ENCODE measurements at places on chromosomes 6 and 20.

GRCh38 chr20:37484331-37484730 lies 36.7 kb upstream of the NNAT start:
- DNase-seq: no peak

- DNase-seq: peak; percentile 58
These were observed 556 bp upstream of the SCAF8 start for GRCh38 chr6:154732538-154733182.

DNA sequence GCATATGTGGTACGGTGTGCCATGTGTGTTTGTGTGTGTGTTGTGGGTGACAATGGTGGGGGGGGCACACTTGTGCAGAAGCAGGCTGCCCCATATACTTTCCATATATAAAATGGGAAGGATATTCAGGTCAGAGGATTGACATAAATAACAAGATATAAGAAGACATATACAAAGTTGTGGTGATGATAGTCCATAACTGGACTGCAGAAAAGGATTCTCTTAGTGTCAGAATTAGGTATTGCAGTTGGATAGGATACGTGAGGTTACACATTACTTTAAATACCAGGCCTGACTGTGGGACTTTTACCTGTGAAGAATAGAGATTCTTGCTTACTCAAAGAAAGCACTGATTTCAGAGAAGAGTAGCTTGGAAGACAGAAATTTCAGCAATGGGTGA lies 1260.3 kb downstream of the EPHA7 start:
- DNase-seq: no peak

DNA sequence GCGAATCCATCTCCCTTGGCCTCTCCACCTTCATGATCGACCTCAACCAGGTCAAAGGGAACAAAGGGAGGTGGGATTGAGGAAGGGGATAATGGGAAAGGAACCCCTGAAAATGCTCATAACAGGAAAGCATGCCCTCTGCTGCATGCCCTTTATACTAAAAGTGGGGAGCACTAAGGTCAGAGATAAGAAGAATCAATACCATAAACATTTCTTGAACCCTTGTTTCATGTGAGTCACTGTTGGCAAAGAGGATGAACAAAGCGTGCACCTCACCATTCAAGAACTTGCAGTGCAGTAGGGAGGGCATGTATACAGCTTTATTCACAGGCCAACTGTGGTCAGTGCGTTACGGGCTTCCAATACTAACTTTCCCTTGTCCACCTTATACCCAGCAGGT lies 1.7 kb upstream of the SAPCD1 start:
- no peak for DNase-seq

DNA sequence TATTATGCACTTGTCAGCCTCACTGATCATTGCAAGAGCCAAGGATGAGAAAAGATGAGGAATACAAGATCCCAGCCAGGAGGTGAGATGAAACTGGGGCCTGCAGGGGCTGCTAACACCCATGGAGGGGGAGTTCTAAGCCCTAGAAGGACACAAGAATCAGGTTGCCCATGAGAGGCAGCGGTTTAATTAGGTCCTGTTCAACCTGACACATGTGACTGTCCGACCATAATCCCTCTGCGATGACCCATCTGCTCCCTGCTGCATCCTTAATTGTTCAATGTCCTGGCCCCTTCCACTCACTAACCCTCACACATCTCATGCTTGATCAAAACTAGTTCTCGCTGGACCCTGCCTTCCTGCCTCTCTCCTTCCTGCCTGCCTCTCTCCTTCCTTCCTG lies 52.2 kb upstream of the NNAT start:
- DNase-seq: no peak

GRCh38 chr6:39294133-39294532 lies 20.1 kb downstream of the KCNK17 start:
- no peak for DNase-seq

- no peak for DNase-seq
These were observed 64.3 kb downstream of the CDH4 start for GRCh38 chr20:61316346-61316745.

DNA sequence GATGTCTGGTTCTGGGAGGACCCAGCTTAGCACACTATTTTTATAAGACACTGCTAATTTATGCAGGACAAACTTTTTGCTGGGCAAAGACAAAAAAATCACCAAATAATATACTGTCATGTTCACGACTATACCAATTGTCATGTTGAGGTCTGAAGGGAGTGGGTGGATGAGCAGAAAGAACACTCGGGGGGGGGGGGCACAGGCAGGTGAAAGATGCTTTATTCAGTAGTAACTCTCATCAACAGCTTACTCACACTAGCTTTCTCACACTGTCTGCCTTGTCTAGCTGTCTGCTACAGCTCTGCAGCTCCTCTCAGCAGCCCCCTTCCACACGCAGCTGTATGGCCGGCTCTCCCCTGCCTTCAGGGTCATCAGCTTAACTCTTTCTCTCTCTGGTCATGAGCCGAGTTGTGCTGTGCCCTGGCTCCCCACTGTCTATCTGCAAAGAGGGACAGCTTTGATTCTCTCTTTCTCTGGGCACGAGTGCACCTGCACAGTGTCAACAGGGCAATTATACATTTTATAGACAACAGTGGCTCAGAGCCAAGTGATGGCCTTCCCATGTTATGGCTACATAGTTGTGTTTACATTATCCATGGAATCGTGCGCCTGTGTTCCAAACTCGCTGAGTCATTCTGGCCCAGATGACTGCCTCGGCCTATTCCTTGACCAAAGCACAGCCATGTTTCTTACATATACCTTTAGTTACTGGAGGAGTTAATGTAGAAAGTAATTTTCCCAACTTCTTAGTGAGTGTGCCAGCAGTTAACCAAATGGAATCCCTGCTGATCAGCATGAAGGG lies 187.7 kb upstream of the PRSS16 start:
- peak; percentile 68 for DNase-seq

GRCh38 chr6:23608931-23609435 lies 517.0 kb upstream of the NRSN1 start:
- DNase-seq: no peak

GRCh38 chr6:29527126-29527525 lies 32.4 kb downstream of the UBD start:
- no peak for DNase-seq

DNA sequence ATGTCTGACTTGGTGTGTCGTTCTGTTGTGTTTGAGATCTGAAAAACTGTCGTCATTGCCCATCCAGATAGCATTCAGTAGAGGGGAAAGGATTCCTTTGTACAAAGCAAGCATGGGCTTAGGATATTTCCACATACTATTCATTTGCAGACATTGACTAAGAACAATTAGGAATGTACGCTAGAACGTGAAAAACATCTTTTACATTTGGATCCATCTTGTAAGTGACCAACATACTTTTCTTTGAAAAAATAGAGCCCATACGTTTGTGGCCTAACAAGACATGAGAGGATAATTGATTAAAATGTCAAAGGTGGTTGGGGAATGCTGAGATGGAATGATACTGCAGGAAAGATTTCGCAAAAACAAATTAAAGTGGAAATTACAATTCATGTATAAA lies 225.8 kb upstream of the QKI start:
- no peak for DNase-seq

GRCh38 chr6:168828800-168829199 lies 387.8 kb downstream of the SMOC2 start:
- DNase-seq: no peak

DNA sequence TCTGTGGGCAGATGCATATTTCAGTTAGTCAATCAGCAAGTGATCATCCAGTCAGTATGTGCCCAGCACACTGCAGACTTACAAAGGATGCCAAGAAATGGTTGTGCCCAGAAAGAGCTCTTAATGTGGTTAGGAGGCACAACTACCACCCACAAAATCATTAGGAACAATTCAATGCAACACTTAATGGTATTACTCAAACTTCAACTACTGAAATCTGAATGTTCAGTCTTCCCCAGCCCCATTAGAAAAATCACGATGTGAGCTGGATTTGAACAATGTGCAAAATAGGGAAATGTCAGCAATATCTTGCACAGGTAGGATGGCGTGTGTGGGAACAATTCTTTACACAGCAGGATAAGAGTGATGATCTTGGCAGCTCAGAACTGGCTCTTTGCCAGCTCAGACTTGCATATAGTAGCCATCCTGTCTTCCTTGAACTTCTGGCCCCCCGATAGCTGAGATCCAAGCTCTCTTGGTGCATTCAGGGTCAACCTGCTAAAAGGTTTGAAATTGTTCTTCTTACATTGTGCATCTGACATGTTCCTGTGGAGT lies 556.7 kb upstream of the HTR1E start:
- DNase-seq: no peak

DNA sequence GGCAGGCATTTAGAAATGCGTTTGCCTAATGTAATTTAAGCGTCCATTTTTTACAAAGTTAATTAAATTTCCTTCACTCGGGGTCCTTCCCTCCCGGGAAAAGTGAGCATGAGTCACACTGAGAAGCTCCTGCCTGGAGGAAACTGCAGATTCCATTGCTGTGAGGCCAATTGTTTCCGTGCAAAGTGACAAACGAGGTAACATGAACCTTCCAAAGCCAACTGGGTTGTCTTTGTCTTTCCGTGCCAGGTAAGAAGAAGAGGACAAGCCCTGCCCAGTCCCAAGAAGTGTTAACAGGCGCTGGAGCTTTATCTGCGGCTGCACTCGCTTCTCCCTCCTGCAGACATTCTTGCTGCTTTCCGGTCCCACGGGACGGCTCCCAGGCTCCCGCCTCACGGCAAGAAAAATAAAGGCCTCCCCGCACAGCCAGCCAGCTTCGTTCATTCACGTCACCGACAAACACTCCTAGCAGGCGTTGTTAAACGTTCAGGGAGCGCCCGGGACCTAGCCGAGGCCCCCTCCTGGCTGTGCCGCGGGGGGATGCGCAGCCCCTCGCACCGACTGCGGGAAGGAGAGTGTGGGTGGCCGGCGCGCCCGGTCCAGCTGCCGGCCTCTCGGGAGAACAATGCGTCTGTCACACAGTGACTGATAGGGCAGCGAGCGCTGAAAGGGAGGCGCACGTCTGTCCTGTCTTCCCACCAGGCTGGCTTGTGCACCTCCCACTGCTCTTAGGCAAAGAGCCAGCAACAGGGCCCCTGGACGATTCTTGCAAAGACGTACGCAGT lies 61.5 kb upstream of the HDDC2 start:
- DNase-seq: peak; percentile 61

DNA sequence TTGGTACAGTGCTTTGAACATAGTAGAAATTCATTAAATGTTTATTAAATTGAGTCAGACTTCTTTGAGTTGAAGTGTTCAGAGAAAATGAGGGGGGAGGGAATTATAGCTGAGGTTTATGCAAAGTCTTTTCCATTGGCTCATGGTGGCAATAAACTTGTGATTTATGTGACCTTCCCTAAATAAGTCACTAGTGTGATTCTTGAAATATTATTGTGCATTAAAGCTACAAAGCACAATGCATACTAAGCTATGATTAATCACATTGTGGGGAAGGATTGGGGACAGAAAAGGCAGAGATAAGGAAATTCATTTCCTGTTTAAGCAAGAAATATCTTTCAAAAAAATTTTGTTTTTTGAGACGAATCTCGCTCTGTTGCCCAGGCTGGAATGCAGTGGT lies 877.5 kb downstream of the TFAP2A start:
- no peak for DNase-seq

GRCh38 chr6:53189554-53189953 lies 40.9 kb upstream of the GCM1 start:
- DNase-seq: no peak

- DNase-seq: no peak
These were observed 193.1 kb downstream of the MAFB start for GRCh38 chr20:40495956-40496355.

- no peak for DNase-seq
These were observed 66.2 kb downstream of the SLC22A23 start for GRCh38 chr6:3390698-3391097.

DNA sequence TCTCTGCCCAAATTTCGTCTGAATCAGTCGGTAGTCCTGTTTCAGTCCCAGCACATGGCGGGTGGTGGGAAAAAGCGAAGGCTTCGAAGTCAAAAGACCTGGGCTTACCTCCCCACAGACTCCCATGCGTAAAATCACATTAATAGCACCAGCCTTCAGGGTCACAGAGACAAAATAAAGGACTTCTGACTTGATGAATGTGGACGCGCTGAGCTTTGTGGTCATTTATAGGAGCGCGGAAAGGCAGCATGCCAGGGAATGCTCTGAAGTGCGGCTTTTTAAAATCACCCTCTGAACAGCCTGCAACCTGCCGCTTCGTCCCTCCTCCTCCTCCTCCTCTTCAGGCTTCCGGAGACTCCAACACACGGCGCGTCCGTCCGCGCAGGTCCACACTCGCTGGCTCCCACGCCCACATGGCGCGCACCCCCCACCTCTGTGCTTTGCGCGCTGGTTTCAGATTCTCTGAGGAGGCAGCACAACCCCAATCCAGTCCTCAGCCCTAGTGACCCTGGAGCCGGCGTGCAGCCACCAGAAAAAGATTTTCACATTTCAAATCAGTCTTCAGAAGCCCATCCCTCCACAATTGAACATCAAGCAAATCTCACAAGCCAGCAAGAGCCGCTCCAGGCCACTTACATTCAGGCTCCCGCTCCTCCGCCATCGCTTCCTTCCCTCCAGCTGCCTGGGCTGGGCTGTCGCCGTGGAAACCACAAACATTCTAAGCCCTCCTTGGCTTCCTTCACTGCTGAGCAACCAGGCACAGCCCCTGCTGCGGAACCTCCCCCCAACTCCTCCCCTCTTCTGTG lies at the start of gene C6orf118:
Gene C6orf118, minus strand, starts transcription at position 680 of the 806 bp plus-strand sequence. Its CDS starts 19 bp downstream, at position 661.
- no peak for DNase-seq

- DNase-seq: no peak
These were observed 145.8 kb downstream of the INSM1 start for GRCh38 chr20:20513720-20514119.

DNA sequence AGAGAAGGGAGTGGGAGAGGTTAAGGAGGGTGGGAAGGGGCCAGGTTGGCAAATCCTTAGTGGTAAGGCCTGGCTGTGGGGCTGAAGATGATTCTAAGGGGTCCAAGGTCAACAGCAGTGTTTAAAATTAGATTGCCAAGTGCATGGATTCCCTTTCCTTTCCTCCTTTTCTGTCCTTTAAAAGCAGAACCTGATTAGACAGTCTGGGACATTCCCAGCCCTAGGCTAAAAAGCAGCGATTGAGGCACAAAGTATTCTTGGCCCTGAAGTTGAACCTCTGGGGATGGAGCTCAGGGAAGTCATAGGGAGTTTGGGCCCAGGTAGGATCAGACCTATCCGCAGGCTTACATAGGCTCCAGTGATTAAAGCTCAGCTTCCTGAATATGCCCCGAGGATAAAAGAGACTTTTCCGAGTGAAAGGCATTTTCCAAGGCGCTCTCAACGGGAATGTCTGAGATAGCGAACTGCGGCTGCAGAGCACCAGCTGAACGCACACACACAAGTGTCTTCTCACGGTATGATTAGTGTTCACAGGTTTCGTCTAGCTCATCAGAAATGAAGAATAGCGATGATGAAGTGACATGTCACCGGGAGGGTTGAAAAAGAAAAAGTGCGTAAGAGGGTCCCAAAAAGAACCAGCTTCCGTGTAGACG lies 787 bp upstream of the CARMIL1 start:
- DNase-seq: peak; percentile 83

GRCh38 chr20:1450926-1451491 lies 15.6 kb downstream of the NSFL1C start:
- no peak for DNase-seq

All from NCI-H2227 treated with DMSO at 0.1 percent for 48 hours (cell line).